ENCODE measurements at places on chromosomes 7 and 10. TPM values are rescaled to one million over a fixed set of nuclear protein-coding genes. Genes with fewer than 3 reads are reported as not detected.

Gene RGS10
- total RNA-seq = 101 TPM

Gene AFAP1L2
- total RNA-seq = 3.5 TPM

Gene PHF14
- total RNA-seq = 43.2 TPM

Gene PRPS1L1
- not detected for total RNA-seq

Gene CNPY1
- not detected for total RNA-seq

Gene FAM237B
- not detected for total RNA-seq

Gene AGFG2
- 75.7 TPM for total RNA-seq

Gene HYAL4
- total RNA-seq = not detected

Gene OR2A12
- not detected for total RNA-seq

Gene NAT16
- total RNA-seq = not detected

Gene MUC3A
- 0.11 TPM for total RNA-seq

Gene CPA5
- total RNA-seq = 2.2 TPM

Gene LLCFC1
- total RNA-seq = not detected

Gene RBM28
- 67.7 TPM for total RNA-seq

Gene PRSS37
- total RNA-seq = not detected

Gene SPOCK2
- 135 TPM for total RNA-seq

Gene UNCX
- total RNA-seq = not detected

Gene ZNHIT1
- total RNA-seq = 45.1 TPM

Gene CACNB2
- total RNA-seq = 1.6 TPM

Gene FAM25A
- not detected for total RNA-seq

Gene EIF5AL1
- 0.32 TPM for total RNA-seq

Gene SEMA3A
- 0.25 TPM for total RNA-seq

Gene GIMAP1
- 3.9 TPM for total RNA-seq

Gene MYH16
- total RNA-seq = not detected

Gene EXOSC1
- 49.9 TPM for total RNA-seq

Gene LIPA
- total RNA-seq = 13.6 TPM

Gene TMEM213
- total RNA-seq = not detected

Gene DTX2
- 24.7 TPM for total RNA-seq

Gene ZP3
- 8.2 TPM for total RNA-seq

Gene PLXDC2
- total RNA-seq = not detected

Gene LMOD2
- not detected for total RNA-seq

Gene CFAP69
- total RNA-seq = 0.34 TPM

Gene CRYGN
- not detected for total RNA-seq

Gene PRR15
- not detected for total RNA-seq

Gene SEMA3E
- total RNA-seq = not detected

Gene UPK3B
- total RNA-seq = 1.2 TPM

Gene PILRB
- total RNA-seq = 86.2 TPM

Gene ABCB4
- total RNA-seq = not detected

Gene NANOS1
- total RNA-seq = 0.90 TPM

Gene CALCR
- total RNA-seq = not detected

Gene EGFR
- total RNA-seq = not detected

Gene AKR1D1
- total RNA-seq = not detected

Gene LGI1
- total RNA-seq = not detected

Gene ACHE
- 0.21 TPM for total RNA-seq

Gene NOM1
- total RNA-seq = 47.2 TPM

Gene EBLN1
- total RNA-seq = not detected

Gene CUX1
- 29.5 TPM for total RNA-seq

Gene OAT
- 42.6 TPM for total RNA-seq

Gene HOXA9
- not detected for total RNA-seq

Gene HOXA6
- total RNA-seq = not detected

Gene HOXA10
- total RNA-seq = not detected

Gene WDR37
- 17.0 TPM for total RNA-seq

Gene WEE2
- total RNA-seq = not detected

Gene NPTX2
- 0.32 TPM for total RNA-seq

Gene VCL
- total RNA-seq = 24.4 TPM

Gene ZNF853
- 0.23 TPM for total RNA-seq

Gene KLLN
- 0.55 TPM for total RNA-seq

Gene ALOX5
- total RNA-seq = 0.21 TPM

All from activated T-helper 2 cell treated with anti-CD3 and anti-CD28 coated beads, Interferon-gamma antibody, Interleukin-2, Interleukin-4, amounts not matched to agents 10 μg/mL and 5 μg/mL and 100 μg/mL, durations not matched to agents 14 hours and 24 hours and 36 hours (primary cell).